ENCODE measurements at places on chromosomes 16 and 17. TPM values are rescaled to one million over a fixed set of nuclear protein-coding genes. Genes with fewer than 3 reads are reported as not detected.

- H3K36me3 ChIP-seq = peaks cover 75% of the 10 kb centered on the region
- DNase-seq = no peak
- no peaks in the 10 kb centered on the region for H3K27me3 ChIP-seq
Observed at GRCh38 chr17:61884864-61885263, 21.5 kb upstream of the BRIP1 start.

DNA sequence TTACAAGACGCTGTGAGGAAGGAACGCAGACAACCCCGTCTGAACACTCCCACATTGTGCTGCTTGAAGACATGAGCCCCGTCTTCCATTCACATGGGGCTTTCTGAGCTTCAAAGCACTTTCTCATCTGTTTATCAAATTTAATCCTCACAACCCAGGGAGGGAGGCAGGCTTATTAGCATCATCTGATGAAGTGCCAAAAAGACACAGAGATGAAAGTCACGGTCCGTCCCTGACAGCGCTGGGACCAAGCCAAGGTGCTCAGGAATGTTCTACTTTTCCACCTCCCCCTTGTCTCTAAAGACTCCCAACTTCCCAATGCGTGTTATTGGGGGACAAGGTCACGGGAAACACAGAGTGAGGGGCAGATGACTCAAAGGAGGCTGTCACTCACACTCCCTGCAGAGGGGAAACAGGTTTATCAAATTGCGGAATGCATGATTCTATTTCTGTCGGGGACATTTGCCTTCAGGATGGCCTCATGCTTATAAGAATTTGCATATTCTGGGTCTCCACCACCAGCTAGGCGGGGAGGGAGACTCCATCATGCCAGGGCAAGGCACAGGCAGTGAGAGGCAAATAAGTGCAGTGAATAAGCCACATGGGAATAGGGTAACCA, 10.7 kb downstream of the XYLT1 start:
- no peak overlapping the region for H3K27ac ChIP-seq
- no peaks in the 10 kb centered on the region for H3K4me1 ChIP-seq
- H3K4me3 ChIP-seq = no peak overlapping the region
- no peaks in the 10 kb centered on the region for H3K27me3 ChIP-seq
- H3K36me3 ChIP-seq = no peaks in the 10 kb centered on the region

DNA sequence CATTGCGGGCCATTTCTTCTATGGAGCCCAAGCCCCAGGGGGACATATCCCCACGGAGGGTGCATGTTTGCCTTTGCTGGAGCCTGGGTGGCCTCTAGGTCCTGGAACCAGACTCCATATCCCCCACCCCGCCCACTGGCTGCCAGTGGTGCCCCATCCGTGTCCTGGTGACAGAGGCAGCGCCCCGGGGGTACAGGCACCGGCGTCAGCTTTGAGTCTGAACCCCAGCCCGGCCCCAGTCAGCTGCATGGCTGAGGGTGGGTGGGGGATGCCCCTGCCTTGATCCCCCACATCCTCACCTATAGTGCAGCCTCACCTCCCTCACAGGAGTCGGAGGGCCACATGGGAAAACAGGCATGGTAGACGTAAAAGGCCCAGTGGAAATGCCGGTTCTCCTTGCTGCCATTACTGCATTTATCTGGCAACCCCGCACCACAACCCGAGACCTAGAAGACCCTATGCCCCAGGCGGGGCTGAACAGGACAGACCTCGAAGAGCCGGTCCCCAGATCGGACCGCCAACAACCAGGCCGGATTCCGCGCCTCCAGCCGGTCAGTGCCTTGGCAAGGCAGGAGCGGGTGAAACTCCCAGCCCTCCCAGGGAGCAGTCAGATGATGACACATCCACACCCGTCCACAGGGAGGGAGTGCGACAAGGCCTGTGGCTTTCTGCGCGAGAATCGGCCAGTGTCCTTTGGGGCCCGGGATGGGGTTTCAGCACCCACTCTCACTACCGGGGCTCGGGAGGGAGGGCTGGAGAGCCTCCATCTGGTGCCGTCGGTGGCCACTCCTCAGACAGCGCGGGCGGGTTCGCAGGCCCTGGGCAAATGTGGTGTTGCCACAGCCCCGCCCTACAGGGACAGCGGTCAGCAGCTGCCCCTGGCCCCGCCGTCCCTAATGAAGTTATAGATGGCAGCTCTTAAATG, 11.9 kb upstream of the SSTR5 start:
- no peak overlapping the region for H3K4me3 ChIP-seq
- H3K27ac ChIP-seq = no peak overlapping the region
- no peaks in the 10 kb centered on the region for H3K4me1 ChIP-seq
- no peaks in the 10 kb centered on the region for H3K36me3 ChIP-seq
- no peak for DNase-seq

DNA sequence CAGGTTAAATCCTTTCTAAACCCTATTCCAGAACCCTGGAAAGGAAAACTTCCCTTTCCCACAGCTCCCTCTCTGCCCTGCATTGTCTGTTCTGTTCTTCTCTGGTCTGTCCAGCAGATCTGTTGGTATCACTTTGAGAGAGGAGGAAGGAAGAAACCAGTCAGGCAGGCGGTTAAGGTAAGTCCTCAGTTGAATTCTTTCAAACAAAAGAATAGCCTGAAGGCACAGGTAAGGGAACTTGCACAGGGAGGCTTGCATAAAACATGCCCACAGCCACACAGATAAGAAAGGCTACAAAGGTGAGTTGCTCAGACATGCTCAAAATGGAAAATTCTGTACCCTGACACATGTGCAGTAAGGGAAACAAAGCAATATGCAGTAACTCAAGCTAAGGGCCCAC, 595.7 kb upstream of the CDH5 start:
- no peak for DNase-seq
- H3K36me3 ChIP-seq = no peaks in the 10 kb centered on the region
- H3K4me1 ChIP-seq = no peaks in the 10 kb centered on the region
- H3K27ac ChIP-seq = no peak overlapping the region
- no peaks in the 10 kb centered on the region for H3K27me3 ChIP-seq

The CSNK1D gene
- total RNA-seq = 146 TPM

DNA sequence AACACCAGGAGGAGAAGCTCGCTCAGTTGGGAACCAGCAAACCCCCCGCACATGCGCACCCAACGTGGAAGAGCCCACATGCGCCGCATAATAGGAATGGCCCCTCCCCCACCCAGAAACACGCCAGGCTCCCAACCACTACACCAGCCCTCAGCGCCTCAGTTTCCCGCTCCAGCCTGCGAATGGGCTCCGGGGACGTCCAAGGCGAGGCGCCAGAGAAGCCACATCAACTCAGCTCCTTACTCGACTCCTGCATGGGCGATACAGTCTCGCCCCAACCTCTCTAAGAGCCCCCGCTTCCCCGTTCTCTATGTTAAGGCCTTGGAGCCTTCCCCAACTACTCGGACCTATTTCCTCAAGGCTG, 504 bp downstream of the SRSF1 start:
- peak; percentile 86 for DNase-seq
- H3K27ac ChIP-seq = peak overlapping the region; percentile 97
- H3K4me1 ChIP-seq = peaks cover 53% of the 10 kb centered on the region

GRCh38 chr16:82943371-82943770, 316.6 kb downstream of the CDH13 start:
- H3K27me3 ChIP-seq = no peaks in the 10 kb centered on the region
- no peaks in the 10 kb centered on the region for H3K4me1 ChIP-seq
- no peak overlapping the region for H3K4me3 ChIP-seq

DNA sequence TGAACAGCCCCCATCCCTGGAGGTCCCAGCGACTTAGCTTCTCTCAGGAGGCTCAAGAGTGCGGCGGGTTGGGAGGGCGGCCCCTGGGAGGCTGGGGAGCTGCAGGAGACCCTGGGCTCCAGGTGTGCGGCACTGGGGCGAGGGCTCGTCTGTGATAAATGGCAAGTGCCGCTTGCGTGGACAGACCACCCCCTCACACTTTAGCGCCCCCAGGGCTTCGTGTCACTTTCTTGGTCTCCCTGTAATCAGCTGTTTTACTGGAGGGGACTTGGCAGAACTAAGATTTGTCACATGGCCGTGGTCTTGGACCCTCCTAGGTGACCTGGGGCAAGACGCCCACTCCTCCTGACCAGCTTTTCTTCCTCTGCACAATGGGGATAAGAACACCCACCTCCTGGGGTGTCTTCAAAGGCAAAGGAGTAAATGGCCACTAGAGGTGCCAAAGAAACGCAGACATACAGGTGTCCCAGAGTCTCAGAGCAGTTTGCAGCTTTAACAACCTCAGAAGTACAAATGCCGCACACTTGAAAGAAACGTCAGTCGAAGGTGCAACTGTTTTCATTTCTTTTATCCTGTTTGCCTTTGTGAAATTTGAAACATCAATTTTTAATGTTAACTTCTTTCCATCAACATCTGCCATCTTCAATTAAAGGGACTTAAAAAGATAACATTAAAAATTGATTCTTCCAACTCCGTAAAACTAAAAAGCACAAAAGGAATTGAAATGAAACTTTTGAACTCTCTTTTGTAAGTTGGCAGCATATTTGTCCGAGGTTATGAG, 946 bp downstream of the OSGIN1 start:
- no peaks in the 10 kb centered on the region for H3K27me3 ChIP-seq
- peak overlapping the region; percentile 92 for H3K27ac ChIP-seq
- peak overlapping the region; percentile 69 for H3K4me3 ChIP-seq
- peaks cover 28% of the 10 kb centered on the region for H3K4me1 ChIP-seq

GRCh38 chr17:27378482-27379175, 77.6 kb upstream of the KSR1 start:
- no peaks in the 10 kb centered on the region for H3K36me3 ChIP-seq
- H3K27ac ChIP-seq = no peak overlapping the region
- H3K4me3 ChIP-seq = no peak overlapping the region
- peaks cover 15% of the 10 kb centered on the region for H3K4me1 ChIP-seq
- DNase-seq = no peak

All from lower lobe of right lung (tissue), 2 donors.